ENCODE measurements at places on chromosomes 2 and 18.
A peak's percentile ranks its signal among the peaks of the same experiment; 100 is the strongest.

DNA sequence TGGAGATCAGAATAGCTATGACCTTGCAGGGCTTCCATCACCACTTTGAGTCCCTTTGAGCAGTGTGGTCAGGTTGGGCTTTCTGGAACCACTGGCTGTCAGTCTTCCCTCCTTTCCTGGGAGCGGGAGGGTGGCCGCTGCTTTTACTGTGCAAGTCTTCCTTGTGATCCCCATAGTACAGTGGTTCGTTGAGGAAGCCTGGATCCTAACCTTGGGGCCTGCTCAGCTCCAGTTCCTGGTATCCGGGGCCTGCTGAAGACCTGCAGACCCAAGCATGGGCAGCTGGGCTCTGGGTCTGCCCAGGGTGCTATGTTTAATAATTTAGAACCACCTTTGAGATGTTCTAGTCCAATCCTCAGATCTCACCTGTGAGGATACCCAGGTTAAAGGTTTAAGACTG, 104.2 kb downstream of the CLIP4 start:
- DNase-seq = no peak

GRCh38 chr2:217944923-217945322, 57.9 kb downstream of the TNS1 start:
- no peak for DNase-seq

GRCh38 chr2:133080822-133081221, 410.8 kb upstream of the LYPD1 start:
- no peak for DNase-seq

- DNase-seq = peak; percentile 68
These were observed 14.2 kb downstream of the NIFK start for GRCh38 chr2:121722479-121722878.

DNA sequence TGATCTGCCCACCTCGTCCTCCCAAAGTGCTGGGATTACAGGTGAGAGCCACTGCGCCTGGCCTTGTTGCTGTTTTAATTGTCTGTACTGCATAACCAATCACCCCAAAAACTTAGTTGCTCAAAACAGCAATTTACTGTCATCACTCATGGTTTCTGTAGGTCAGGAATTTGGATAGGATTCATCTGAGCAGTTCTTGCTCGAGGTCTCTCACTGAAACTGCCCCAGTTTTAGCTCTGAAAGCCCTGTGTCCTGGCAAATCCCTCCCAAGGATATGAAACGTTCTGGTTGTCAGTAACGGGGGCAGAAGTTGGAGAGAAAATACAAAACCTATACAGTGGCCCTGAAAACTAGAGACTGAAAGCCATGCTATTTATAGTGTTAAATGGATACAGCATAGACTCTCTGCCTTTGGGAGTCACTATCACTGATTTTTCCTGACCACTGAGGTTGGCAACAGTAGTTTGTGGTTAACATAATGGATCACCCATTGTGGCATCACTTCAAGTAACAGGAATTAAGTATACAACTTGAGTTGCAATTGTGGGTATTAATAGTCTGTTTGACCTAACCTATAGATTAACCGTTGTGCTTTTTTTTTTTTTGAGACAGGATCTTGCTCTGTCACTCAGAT, 27.2 kb upstream of the ERICH2 start:
- no peak for DNase-seq

DNA sequence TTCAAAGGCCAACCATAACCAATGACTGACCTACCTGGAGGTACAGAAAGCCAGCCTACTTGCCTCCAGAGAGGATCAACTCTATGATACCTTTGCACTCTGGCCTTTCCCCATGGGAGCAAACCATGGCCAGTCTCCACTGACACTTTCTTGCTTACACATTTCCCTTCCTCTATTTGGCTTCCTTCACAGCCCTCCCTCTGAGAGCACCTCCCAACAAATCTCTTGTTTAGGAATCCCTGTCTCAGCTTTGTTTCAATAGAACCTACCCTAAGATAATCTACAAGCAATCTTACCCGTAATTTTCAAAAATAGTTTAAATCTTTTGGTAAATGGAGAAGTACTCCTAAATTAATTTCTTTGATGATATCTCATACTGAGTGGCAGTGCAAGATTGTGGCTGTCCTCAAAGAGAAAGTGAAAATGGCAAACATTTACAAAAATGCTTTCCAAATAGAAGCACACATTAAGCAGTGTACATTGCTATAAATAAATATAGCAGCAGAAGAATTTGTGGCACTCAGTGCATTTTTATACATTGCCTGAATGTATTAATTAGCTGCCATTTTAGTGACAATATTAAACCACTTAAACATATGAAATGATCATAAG, 140.6 kb downstream of the CCDC148 start:
- no peak for DNase-seq
